ENCODE measurements at places on chromosomes 1 and 21. TPM values are rescaled to one million over a fixed set of nuclear protein-coding genes. Genes with fewer than 3 reads are reported as not detected.

- DNase-seq = no peak
These were observed 54.7 kb upstream of the DNAH14 start for GRCh38 chr1:224874775-224875174.

DNA sequence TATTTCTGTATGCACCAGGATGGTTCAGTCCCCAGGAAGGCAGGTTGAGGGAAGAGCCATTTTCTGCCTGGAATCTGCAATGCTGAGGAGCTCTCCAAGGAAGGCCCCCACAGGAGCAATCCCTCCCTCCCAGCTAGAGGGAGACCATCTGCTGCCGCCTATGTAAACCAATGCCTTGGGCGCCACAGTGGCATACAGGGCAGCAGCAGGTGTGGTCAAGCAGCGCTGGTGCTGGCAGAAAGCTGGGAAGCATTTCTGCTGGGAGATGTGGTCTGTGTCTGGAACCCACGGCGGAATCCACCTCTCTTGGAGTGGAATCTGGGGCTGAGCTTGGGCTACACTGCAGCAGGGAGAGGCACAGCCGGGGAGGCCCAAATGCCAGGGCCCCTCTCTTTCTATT is 283.3 kb downstream of the RRAGC start:
- DNase-seq = no peak

DNA sequence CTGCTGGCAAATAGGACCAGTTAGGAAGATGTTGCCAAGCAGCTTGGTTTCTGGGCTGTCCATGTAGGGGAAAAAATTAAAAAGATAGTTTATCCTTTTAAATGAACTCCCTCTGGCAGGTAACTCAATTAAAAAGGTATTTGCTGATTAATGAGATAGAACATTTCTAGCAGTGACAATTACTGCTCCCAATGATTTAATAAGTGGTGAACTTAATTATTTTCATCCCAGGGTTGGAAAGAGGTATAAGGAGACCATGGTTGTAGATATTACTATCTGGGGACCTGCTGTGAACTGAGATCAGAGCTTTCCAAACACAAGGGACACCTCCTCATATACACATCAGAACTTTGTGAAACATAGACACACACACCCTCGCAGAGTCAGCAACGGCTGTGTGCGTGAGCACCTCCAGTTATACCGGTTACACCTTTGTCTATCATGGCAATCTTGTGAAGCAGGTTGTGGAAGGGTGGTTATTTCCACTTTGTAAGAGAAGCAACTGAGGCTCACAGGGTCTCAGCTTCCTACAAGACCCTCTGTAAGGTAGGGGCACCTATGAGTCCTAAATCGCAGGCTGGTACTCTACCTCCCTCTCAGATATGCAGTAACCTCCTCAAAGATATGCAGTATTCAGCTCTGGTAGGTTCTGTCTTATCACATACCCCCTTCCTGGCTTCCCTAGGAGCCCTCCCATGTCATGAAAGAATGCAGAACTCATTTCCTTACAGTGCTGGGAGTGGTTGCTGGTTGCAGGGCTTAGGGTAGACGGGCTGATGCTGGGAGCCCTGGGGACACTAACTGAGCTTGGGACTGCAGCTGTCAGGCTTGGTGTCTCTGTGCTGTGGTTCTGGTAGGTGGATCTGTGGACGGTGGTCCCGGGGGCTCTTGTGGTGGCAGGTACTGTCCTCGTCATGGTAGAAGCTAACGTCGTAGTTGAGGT is 18.5 kb upstream of the MAGOH start:
- no peak for DNase-seq

- DNase-seq = no peak
These were observed 189.3 kb upstream of the EDN2 start for GRCh38 chr1:41673806-41674205.

The MIXL1 gene
- total RNA-seq = not detected

The AMY1A gene
- under 0.01 TPM for total RNA-seq

The AXDND1 gene
- total RNA-seq = 0.26 TPM
